ENCODE measurements at places on chromosomes 1 and 21.

DNA sequence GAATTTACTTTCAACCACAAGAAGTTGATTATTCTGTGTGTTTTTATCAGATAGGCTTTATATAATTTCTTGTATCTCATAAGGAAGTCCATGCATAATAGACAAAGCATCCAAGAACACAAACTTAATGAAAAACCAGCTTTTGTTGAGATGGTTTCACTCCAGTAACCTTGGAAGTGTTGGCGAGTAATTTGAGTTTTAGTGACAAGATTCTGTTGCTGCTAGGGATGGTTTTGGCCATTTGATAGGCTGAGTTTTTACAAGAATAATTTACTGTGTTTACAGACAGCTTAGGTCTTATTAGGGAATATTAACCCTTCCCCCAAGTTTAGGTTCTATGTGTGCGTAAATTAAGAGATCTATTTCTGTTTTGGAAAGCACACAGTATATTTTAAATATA is 513.6 kb downstream of the USP25 start:
- no peak for DNase-seq

DNA sequence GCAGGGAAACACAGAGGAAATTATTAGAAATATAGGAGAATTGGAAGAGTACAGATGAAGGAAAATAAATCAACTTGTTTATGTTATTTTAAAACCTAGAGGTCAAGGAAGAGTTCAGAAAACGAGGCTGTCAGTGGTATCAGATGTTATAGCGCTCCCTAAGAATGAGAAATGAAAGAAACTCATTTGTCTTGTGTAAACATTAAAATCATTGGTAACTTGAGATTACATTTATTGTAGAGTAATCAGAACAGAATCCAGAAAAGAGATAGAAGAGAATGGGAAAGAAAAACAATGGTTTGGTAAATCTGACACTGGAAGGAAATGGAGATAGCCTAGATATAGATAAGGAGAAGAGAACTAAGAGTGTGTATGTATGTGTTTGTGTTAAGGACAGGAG is 106.4 kb downstream of the ATF6 start:
- DNase-seq = no peak

DNA sequence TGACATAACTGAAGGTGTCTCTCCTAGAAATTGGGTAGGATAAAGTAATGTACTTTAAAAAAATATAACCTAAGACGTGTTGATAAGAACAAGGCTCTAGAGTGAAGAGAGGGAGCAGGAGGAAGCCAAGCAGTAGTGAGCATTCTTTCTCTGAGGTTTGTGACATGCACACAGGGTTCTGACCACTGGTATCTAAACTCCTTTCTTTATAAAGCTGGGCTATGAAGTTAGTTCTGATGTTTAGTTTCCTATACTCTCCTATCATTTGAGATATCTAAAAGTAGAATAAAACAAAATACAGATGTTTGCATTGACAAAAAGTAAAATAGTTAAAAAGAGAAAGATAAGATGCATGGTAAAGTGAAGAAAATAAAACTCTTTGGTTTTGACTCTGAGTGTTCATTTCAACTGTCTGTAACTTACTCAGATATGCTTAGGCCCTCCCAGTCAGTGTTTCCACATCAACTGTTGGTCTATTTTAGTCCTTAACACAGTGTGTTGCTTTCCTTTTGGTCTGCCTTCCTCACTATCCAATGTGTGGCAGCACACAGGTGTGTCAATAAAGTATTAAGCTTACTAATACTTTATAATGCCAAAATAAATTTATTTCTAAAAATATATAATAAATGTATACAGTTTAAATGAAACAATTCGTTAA is 543.5 kb downstream of the PTPRC start:
- no peak for DNase-seq

DNA sequence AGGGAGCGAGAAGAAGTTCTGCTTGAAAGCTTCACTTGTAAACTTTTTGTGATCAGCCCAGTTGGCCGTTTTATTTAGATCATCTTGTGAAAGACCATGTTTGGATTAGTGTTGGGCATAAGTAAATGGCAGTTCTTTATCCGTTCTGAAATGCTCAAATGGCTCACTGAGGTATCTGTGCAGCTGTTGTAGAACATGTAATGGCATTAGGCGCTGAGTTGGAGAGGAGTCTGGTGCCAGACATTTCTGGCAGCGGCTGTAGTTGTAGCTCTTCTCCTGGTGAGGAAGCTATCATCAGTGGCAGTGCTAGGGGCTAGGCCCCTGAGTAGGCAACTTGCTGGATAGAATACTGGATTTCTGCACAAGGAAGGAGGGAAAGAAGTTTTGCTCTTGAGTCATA is 321.6 kb downstream of the LMO4 start:
- no peak for DNase-seq

DNA sequence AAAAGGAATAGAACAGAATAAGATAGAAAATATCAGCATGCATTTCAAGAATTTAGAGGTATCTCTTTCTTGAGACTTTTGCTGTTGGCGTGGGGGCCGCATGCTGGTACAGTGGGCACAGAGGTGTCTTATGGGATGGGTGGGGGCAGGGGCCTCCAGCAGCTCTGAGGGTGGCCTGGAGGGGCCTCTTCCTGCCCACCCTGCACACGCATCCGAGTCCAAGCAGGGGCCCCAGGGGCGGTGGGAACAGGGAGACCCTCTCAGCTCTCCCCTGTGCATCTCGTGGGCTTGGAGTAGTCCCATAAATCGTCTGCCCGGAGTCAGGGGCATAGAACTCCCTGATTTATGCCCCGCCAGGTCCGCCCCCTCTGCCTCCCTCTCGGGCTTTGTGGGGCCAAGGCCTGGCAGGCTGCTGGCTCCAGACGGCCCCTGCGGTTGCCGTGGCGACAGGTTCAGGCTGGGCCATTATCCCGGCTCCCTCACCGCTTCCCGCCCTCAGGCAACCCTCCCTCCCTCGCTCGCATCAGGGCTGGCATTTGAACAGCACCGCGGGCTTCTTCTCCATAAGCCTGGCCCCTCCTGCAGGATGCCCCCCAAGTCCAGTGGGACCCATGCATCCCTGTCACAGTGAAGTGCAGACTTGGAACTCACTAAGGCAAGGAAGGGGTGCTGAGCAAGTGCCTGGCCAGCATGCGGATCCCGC is 133.2 kb upstream of the ZBTB40 start:
- DNase-seq = no peak

DNA sequence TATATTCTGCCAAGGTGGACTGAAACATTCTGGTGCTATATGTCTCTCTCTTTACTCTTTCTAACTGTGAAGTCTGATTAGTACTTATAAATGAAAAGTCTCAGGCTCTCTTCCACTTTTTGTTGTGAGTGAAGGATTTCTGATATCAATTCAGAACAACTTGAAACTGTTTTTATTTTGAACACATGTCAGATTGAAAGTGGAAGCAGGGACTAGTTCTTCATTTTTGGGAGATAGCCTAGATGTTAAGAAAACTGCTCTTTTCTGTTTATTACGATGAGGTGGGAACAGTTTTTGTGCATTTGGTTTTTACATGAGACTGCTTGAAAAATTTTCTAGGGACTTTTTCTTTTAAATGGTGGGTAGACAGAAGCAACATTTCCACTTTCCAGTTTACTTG is 14.5 kb upstream of the GBP3 start:
- no peak for DNase-seq

DNA sequence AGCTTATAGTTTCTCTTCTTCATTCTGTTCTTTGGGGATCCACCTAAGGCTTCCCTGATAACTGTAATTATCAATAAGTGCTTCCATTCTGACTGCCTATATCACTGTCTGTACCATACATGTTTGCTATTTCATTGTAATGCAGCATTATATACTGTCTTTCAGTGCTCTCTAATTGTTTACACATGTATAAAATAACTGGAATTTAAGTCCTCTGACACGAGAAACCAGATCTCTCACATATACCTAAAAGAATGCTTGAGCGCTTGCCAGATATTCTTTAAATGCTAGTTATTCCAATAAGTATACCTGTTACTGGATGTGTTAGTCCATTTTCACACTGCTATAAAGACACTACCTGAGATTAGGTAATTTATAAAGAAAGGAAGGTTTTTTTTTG is 34.7 kb downstream of the CELF3 start:
- no peak for DNase-seq

GRCh38 chr1:7495962-7496361 is 275.1 kb upstream of the VAMP3 start:
- no peak for DNase-seq

- peak; percentile 41 for DNase-seq
These were observed 4.0 kb upstream of the ZBTB18 start for GRCh38 chr1:244046907-244047611.

- DNase-seq = no peak
These were observed 380.5 kb upstream of the PRMT6 start for GRCh38 chr1:106676021-106676420.

- DNase-seq = no peak
These were observed 28.3 kb downstream of the TTC3 start for GRCh38 chr21:37101384-37101783.

DNA sequence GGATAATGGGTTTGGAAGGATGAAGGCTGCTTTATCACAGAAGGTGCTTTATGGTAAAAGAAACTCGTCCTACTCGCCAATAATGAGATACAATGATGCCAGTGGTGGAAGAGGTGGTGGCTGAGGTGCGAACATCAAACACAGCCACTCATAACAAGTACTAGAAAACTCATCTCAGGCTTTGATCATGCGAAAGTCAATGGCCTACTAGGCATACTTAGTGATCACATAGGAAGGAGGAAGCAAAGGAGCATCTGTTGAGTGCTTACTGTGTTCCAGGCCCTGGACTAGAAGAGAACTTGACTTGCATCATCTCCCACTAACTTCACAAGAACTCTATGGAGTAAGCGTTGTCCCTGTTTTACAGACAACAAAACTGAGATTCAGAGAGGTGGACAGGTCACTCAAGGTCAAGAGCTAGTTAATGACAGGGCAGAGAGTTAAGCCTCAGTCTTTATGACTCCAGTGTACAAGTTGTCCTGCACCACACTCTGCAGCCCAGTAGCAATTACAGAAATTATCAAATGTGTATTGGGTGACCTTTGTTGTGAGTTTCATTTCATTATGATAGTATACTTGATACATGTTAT is 33.6 kb downstream of the RUNX1 start:
- no peak for DNase-seq

DNA sequence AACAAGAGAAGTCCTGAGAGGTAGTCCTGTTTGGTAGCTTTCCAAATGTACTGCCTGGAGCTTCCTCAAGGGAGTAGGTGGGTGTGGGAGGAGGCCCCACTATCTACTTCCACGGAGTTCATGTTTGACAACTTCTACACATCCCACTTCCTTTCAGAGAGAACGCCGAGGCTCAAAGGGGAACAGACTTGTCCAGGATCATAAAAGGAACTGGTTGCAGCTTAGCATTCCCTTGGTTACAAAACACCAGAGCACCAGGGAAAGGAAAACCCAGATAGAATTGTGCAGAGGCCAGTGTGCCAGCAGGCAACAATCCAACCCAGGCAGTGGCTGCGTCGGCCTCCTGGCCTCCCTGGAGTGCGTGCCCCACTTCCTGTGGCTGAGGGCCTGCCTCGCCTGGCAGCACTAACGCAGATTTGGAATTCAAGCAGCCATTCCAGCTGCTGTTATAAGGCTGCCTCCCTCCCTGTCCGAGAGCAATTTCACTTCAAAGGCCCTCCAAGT is 4.2 kb upstream of the RAP1GAP start:
- no peak for DNase-seq

GRCh38 chr21:45415188-45415942 is 10.4 kb downstream of the COL18A1 start:
- no peak for DNase-seq

DNA sequence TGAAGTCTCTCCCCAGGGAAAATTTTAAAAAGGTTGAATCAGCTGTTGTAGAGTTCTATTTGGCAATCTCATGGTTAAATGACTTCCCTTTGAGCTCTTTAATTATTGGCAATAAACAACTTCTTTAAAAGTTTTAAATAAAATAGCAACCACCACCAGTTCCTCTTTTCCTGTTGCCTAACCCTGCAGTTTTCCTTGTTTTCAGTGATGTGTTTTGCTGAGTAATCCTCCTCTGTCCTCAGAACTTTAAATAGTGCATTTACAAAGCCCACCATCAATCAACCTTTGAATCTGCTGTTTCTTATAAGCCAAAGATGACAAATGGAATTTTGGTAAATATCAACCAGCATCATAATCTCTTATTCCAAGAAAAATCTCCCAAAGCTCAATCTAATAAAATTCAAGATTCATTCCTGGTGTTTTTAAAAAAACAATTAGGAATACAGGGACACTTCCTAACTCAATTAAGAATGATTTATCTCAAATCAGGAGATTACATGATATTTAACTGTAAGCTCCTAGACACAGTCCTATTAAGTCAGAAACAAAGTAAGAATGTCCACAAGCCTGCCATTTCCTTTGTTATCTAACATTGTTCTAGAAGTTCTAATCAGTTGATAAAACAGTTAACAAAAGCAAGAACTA is 14.8 kb downstream of the AVPR1B start:
- DNase-seq = no peak

DNA sequence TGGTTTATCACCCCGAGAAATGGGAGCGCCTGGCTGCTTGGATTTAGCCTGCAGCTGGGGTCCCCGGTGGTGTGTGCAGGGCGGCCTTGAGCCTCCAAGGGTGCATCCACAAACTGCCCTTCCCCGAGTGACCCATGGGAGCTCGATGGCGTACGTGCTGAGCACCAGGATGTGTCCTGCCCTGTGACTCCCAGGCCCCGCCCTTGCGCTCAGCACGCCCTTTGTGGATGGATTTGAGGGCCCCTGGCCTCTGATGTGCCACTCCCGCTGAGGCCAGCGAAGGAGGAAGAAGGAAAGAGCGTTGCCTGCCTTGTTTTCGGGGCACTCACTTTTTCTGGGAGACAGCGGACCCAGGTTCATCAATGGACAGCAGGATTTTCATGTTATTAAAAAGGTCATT is 1.7 kb upstream of the TFF3 start:
- DNase-seq = peak; percentile 80

- no peak for DNase-seq
These were observed 12.3 kb upstream of the SEMA4A start for GRCh38 chr1:156140879-156141707.

- no peak for DNase-seq
These were observed 121.5 kb downstream of the CASZ1 start for GRCh38 chr1:10674700-10675609.

- DNase-seq = no peak
These were observed 5.5 kb downstream of the ETV3 start for GRCh38 chr1:157132616-157133167.

DNA sequence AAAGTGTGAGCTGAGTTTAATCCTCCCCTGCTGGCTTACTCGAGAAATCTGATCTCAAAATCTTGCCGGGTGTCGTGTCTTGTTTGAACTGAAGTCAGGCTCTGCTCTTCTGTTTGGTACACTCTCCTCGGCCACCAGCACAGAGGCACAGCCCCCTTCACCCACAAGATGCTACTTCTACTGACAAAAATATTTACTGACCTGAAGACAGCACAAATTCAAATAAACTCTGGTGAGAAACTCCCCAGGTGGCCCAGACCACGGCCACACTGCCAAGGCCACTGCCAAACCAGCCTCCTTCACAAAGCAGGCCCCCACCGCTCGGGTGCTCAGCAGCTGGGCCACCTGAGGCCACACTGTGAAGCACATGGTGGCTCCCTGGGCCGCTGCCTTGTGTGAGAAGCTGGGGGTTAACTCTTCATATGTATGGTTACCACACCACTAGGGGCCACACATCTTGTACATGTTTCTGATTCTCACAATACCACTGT is 80.6 kb downstream of the TGFBR3 start:
- DNase-seq = no peak
